HepG2 (cell line): ENCODE measurements at places on chromosomes 1 and 21. TPM values are rescaled to one million over a fixed set of nuclear protein-coding genes. Genes with fewer than 3 reads are reported as not detected.
A peak's percentile ranks its signal among the peaks of the same experiment; 100 is the strongest.

GRCh38 chr1:30416221-30416820, 307.1 kb downstream of the MATN1 start:
- DNase-seq: no peak

DNA sequence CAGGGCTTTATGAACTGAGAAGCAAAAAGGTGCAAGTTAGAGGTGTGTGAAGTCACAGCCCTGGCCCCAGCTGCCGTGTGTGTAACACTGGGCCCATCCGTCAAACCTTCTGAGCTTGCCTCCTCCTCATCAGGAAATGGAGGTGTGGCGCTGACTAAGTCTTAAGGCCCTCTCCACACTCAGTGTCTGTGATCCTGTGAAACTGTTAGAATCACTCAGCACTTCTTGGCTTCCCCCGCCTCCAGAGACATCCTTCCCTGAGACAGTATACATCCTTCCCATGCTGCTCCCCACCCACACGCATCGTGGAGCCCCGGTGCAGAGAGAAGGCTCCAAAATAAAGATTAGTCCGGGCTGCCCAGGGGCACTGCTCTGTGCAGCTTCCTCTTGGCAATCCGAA, 33.3 kb downstream of the LRP8 start:
- no peak for DNase-seq

- DNase-seq: no peak
Observed at GRCh38 chr1:71473331-71473730, 392.5 kb upstream of the ZRANB2 start.

DNA sequence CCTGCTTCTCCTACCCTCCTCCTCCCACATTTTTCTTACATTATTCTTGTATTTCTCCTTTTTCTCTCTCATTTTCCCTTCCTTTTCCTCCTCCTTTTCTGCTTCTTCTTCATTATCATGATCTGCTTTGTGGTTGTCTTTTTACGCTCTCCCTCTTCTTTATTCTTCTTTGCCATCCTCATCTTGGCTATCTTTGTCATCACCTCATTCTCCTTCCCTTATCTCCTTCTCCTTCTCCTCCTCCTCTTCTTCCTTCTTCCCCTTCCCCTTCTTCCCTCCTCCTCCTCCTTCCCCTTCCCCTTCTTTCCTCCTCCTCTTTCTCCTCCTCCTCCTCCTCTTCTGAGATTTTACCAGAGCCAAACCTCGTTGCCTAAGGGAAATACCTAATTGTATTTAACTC, 30.5 kb downstream of the RNF187 start:
- no peak for DNase-seq

DNA sequence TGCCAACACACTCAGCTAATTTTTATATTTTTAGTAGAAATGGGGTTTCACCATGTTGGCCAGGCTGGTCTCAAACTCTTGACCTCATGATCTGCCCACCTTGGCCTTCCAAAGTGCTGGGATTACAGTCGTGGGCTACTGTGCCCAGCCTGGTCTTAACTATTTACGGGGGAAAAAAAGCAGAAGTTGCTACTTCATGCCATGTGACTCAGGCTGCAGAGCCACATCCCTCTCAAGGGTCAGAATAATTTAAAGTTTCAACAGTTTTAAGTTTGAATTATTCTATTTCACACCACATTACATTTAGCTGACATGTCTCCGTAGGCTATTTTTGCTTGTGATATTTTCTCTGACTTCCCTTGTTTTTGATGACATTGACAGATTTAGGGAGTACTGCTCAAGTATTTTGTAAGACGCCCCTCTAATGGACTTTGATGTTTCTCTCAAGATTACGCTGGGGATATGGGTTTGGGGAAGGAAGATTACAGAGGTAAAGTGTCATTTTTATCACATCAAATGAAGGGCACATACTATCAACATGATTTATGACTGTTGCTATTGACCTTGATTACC, 14.6 kb upstream of the AGBL4 start:
- no peak for DNase-seq

DNA sequence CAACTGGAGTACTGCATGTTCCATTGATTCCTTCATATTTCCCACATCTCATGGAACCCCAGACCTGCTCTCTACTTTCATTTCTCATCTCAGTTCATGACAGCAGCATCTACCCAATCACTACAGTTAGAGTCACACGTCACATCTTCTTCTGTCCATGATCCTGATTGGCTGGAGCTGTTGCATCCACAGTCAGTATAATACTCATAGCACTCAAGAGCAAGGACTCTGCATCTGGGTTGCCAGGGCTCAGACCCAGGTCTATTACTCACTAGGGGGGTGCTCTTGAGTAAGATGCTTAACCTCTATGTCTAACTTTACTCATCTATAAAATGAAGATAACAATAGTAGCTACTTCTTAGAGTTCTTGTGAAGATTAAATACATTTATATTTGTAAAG, 4.4 kb upstream of the XPR1 start:
- no peak for DNase-seq

GRCh38 chr1:184214128-184214527, 162.6 kb downstream of the TSEN15 start:
- DNase-seq: no peak

DNA sequence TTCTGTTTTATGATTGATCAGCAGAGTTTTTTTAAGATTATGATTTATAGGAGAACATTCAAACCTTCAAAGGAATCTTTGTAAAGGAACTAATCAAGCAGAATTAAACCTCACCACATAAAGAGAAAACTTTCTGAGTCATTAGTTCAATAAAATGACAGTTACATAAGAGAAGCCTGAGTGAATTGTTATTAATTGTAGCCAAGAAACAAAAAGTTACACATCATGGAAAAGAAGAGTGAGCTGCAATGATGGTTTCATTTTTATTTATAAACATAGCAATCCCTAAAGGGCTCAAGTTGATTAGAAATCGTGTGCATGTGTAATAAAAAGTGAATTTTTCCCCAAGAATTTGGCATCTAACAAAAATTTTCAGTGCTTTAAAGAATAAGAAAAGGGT, 731.4 kb downstream of the LTN1 start:
- DNase-seq: no peak

- no peak for DNase-seq
Observed at GRCh38 chr1:4404854-4405590, 249.4 kb upstream of the AJAP1 start.

DNA sequence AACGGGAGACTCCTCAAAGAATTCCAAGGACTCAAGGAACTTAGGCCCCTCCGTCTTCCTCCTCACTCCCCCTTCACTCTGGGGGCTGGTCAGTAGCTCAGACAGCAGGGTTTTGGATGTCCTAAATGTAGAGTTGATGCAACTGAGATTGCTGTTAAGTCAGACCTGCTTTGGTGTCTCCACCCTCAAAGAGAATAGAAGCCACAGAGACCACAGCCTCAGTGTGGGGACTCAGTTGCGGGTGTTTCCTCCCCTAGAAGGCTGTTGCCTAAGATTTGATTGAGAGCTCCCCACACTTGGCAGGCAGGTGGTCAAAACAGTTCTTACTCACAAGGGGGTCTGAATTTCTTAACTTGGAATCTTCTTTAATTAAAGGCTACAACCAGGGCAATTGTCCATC, 7.6 kb downstream of the MAN1C1 start:
- DNase-seq: no peak

DNA sequence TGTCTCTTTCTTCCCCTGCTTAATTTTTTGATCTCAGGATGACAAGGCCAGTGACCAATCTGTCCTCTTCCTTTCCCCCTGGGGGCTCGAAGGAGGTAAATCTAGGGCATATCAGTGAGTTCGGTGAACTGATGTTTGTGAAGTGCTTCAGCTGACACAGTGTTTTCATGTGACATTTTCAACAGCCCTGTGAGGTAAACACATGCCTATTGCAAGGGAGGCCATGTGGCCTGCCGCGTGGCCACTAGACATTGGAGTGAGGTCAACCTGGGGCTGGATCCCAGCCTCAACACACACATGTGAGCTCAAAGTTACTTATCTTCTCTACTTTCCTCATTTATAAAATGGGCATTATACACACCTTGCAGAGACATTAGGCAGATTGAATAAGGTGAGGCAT, 126.3 kb downstream of the PLPP3 start:
- peak; percentile 44 for DNase-seq

DNA sequence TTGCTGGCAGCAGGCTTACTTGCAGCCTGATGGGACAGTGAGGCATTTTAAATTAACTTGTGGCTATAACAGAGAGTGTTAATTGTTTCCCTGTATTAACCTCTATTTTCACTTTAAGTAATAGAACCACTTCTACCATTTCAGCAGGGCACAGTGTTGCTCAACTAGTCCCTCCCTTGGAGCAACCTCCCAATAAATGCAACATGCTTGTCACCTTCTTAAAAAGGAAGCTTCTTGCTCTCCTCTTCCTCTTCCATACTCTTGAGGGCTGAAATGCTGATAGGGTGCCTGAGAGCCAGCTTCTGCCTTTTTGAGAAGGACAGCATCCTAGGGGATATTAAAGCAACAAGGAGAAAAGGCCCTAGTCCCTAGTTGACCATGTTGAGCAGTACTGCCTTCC, 52.1 kb downstream of the C4BPA start:
- DNase-seq: no peak

DNA sequence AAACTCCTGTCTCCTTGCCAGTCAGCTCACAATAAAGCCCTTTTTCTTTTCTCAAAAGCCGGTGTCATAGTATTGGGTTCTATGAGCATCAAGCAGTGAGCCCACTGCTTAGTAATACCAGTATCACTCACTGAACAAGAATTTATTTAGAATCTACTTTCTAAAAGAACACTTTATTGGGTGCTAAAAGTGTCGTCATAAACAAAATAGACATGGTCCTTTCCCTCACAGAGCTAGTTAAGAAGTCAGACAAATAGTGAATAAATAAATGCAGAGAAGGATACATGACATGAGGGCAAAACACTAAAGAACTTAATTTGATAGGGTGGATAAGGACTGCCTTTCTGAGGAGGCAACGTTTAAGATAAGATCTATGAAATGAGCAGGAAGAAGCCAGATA, 32.2 kb downstream of the EVI5 start:
- no peak for DNase-seq

- no peak for DNase-seq
Observed at GRCh38 chr21:39119891-39120290, 63.4 kb downstream of the PSMG1 start.

- no peak for DNase-seq
Observed at GRCh38 chr1:185450060-185450788, 133.2 kb upstream of the IVNS1ABP start.

DNA sequence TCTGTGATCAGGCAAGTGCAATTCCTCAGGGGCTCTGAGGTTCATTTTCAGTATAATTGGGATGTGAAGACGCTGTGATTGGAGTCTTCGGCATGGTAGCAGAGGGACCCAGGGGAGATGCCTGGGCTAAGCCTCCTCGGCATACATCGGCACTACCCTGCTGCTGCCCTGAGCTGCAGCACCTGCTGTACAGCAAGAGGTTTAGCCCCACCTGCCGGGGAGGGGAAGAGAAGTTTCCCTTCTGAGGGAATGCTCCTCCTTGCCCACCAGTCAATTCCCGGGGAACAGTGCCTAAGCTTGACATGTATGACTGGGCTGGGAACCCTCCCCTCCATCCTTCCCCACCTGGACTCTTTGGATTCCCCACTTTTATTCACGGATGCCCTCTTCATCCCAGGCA, 24.9 kb downstream of the CNIH3 start:
- DNase-seq: peak; percentile 31

- DNase-seq: no peak
Observed at GRCh38 chr1:36203554-36204346, 20.5 kb upstream of the THRAP3 start.

- no peak for DNase-seq
Observed at GRCh38 chr1:7574121-7575040, 196.7 kb upstream of the VAMP3 start.

GRCh38 chr1:21329209-21329844, 39.1 kb upstream of the ECE1 start:
- peak; percentile 98 for DNase-seq

- no peak for DNase-seq
Observed at GRCh38 chr1:41435570-41436178, 48.8 kb downstream of the EDN2 start.

The FCGR2B gene
- 0.03 TPM in 1 of 2 replicates, not detected in the other for polyA plus RNA-seq

The NHLH1 gene
- polyA plus RNA-seq: 0.44 and 0.57 TPM in 2 replicates

The ATXN7L2 gene
- polyA plus RNA-seq: 2.8 and 3.0 TPM in 2 replicates

The AK4 gene
- 90.8 and 110 TPM in 2 replicates for polyA plus RNA-seq

The KIAA0040 gene
- 0.22 and 0.26 TPM in 2 replicates for polyA plus RNA-seq
